ENCODE measurements at places on chromosomes 11 and 22.
A peak's percentile ranks its signal among the peaks of the same experiment; 100 is the strongest.

GRCh38 chr11:75721852-75722668, 4.4 kb downstream of the MOGAT2 start:
- no peak for DNase-seq

DNA sequence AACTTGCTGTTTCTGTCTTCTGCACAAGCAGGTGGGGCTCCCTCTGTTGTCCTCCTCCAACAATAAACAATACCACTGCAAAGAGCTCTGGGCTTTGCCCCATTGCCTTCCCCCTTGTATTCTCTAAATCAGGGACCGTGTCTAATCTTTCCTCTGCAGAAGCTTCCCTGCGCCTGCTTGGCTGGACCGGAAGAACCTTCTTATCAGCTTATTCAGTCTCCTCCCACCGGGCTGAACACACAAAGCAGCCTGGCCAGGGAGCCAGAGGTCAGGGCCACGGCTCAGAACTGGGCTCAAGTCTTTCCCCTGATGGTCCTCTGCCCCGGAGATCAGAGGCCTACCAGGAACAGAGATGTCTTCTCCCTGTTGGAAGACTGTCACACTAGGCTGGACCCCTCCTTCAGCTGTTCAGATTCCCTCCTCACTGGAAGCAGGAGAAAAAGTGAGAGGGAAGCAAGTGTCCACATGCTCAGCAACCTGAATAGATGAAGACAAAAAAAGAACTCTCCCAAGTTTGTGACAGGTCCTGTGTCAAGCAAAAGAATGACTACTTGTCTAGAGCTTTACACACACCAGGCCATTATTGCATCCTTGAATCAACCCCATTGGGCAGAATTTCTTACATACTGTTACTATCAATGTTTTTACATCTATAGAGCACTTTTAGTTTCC, 63.7 kb downstream of the RAB30 start:
- no peak for DNase-seq

DNA sequence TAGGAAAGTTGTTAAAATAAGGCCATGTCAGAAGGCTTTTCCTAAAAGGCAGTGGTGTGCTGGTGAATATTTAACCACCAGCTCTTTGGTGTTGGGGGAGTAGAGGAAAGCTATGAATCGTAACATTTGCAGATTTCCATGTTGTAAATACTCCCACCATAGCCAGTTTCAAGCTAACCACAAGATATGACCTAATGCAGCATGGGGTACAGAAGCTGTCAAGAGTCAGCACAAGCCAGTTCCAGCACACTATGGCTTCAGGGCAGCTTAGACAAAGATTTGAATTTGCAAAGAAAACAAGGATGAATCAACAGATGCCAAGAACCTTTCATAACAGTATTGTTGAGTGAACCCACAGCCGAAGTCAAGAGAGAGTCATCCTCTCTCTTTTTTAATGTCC, 40.0 kb downstream of the COMMD9 start:
- DNase-seq: no peak

DNA sequence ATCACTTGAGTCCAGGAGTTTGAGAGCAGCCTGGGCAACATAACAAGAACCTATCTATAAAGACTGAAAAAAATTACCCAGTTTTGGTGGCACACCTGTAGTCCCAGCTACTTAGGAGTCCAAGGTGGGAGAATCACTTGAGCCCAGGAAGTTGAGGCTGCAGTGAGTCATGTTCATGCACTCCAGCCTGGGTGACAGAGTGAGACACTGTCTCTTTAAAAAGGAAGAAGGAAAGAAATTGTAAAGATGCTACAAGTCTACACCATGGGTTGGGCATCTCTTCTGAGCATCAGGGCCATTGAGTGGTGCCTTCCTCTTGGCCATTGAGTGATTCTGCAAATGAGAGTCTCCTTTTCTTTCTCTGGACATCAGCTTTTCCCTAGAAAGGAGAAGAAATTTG, 15.7 kb upstream of the MTMR3 start:
- no peak for DNase-seq

DNA sequence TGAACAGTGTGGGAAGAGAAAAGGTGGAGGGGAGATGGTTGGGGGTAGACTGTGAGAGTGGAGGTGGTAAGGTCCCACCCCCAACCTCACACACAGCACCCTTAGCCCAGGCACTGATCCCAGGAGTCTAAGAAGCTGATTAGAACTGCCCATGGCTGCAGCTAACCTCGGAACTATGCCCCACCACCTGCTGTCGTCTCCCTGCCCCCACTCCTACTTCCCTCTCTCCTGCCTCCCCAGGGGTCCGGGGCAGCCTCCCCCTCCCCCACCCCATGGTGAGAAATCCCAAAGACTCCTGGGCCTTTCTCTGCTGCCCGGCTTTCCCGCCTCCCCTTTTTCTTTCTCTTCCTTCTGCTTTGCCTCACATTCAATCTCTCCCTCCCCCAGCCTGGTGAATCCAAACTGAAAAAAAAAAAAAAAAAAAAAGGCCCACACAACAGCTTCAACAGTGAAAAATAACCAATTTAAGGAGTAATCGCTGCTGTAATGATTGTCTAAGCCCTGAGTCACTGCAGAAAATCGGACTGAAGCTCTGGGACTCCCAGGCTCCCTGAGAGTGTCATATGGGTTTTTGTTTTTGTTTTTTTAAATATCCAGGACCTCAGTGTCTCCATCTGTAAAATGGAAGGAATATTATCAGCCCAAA, 9.6 kb upstream of the TP53I11 start:
- DNase-seq: no peak

DNA sequence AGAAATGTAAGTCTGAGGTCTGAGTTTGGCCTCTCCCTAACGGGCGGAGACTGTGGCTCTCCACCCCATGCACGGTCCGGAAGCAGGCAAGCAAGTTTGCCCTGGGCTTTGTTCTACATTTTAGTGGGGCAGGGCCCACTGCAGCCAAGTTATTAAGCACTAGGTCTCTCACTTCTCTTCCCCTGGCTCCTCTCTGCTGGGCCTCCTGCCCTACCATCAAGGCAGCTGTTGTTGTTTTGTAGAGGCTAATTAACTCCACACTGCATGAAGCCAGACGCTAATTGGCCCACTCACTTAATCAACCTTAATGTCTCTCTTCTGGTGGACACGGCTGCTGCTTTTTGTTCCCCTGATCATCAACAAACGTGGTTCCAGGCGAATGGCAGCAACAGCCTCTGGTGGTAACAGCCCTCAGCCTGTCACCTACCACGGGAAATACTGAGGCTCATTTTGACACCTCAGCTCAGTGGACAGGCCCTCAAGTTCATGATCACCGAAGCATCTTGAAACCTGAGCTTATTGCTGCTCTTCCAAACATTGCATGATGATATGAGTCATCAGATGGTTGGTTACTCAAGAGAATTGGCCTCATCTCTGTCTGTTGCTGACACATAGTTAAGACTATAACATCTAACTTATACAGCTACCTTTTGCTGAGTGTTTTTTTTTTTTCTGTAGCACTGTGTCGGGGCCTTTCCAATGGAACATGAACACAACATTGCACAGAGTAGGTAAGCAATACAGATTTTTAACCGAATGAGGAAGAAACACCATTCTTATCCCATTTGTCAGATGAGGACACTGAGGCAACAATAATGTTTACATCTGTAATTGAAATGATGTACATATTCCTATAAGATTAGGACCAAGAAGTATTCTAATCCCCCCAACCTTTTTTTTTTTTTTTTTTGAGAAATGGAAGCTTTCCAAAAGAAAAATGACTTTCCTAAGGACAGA, 20.8 kb upstream of the LMO2 start:
- no peak for DNase-seq

DNA sequence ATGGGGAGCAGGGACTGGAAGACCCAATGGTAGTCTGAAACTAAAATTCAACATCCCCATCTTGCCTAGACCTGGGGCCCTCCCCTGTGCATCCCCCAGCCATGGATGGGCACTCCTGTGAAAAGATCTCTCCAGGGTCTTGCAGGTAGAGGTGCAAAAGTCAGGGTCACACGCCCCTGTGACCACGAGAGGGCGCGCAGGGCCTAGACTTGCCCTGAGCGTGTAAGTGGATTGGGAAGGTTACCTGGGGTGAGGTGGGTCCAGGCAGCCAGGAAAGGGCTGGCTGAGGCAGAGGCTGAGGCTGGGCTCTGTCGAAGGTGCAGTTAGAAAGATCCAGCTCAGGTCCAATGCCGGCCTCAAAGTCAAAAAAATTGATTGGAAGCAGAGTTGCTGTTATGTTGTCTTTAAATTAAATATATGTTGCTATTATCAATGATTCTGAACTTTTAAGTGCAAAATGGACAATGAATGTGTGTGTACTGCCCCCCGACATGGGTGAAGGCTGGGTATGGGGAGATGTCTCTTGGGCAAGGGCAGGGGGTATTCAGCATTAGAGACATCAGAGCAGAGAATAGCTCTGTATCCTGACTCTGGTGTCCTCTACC, 4.8 kb upstream of the POU2F3 start:
- peak; percentile 59 for DNase-seq

GRCh38 chr11:42172441-42172840, 713.0 kb upstream of the LRRC4C start:
- DNase-seq: no peak

GRCh38 chr11:130409594-130410388, 18.6 kb downstream of the ADAMTS8 start:
- DNase-seq: no peak

GRCh38 chr11:119895981-119896380, 167.0 kb upstream of the NECTIN1 start:
- DNase-seq: no peak

DNA sequence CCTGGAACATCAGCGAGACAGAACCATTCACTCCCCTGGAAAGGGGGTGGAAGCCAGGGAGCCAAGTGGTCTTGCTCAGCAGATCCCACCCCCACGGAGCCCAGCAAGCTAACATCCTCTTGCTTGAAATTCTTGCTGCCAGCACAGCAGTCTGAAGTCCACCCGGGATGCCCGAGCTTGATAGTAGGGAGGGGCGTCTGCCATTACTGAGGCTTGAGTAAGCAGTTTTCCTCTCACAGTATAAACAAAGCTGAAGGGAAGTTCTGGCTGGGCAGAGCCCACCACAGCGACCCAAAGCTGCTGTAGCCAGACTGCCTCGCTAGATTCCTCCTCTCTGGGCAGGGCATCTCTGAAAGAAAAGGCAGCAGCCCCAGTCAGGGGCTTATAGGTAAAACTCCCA, 764.8 kb upstream of the LUZP2 start:
- DNase-seq: no peak

GRCh38 chr22:31790240-31790639, 36.4 kb downstream of the DEPDC5 start:
- no peak for DNase-seq

DNA sequence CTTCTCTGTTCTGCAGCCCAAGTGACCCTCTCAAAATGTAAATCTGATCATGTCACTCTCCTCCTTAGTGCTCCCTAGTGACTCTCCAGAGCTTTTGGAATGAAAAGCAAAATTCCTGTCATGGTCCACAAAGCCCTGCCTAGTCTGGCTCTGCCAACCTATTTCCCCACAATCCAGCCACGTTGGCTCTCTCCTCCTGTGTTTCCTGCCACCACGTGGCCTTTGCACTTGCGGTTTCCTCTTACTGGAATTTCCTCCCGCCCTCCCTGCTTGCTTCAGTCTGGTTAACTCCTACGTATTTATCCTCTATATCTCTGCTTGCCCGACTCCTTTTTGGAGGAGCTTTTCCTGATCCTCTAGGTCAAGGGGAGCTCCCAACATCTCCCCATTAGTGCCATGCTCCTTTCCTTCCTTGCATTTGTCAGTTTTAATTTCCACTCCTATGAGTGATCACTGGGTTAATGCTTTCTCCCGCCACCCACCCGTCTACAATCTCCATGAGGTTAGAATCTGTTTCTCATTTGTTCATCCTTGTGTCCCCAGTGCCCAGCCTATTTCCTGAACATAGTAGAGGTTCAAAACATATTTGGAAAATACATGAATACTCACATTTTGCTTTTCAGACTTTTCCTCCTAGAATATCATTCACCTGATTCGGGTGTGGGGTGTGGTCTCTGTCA, 11.5 kb downstream of the NNMT start:
- no peak for DNase-seq

DNA sequence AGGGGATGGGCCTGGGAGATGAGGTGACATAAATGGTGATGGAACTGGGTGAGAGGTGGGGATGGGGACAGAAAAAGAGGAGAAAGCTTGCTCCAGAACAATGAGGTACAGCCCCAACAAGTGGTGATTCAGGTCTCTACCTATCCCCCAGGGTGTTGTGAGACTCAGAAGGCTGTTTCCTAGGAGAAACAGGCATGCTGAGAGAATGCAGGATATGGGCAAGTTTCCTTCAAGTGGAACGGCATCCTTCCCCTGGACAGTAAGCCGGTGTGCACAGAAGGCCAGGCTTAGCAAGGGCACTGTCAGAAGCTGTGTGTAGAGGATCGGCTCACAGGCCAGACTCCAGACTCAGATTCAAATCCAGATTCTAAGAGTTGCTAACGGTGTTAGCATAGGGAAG, 34.1 kb upstream of the CRTAM start:
- DNase-seq: no peak

DNA sequence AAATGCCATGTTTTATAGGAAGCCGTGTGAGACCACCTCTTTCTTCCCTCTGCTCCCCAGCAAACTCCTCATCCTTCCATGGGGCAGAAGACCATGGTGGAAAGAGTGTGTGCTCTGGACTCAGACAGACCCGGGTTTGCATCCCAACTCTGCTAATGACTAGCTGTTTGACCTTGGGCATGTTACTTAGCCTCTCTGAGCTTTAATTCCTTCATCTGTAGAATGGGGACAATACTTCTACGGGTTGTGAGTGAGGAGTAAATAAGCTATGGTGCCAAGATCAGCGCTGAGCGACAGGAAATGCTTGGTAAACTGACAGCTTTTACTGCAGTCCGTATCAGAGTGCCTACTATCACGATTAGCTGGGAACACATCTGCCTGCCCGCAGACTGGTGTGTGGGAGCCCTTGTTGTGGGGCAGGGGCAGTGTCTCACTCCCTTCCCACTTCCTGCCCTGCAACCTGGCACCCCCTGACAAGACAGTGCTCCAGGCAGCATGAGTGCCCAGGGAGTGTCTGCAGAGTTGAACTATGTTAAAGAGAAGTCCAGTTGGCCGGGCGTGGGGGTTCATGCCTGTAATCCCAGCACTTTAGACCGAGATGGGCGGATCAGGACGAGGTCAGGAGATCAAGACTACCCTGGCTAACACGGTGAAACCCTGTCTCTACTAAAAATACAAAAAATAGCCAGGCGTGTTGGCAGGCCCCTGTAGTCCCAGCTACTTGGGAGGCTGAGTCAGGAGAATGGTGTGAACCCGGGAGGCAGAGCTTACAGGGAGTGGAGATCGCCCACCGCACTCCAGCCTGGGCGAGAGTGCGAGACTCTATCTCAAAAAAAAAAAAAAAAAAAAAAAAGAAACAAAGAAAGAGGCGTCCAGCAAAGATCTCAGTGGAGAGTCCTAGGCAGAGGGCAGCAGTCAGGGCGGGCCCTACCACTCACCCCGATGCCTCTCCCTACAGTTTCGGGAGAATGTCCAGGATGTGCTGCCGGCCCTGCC, 2.2 kb downstream of the SEC14L2 start:
- peak; percentile 41 for DNase-seq

Data from CD4-positive, alpha-beta T cell treated with Interleukin-17A for 4 hours (primary cell).